ENCODE measurements at places on chromosomes 1 and 21.

GRCh38 chr1:182720463-182720862 is 36.1 kb upstream of the RGS8 start:
- DNase-seq: no peak

GRCh38 chr1:197235355-197235754 is 32.7 kb upstream of the CRB1 start:
- no peak for DNase-seq

DNA sequence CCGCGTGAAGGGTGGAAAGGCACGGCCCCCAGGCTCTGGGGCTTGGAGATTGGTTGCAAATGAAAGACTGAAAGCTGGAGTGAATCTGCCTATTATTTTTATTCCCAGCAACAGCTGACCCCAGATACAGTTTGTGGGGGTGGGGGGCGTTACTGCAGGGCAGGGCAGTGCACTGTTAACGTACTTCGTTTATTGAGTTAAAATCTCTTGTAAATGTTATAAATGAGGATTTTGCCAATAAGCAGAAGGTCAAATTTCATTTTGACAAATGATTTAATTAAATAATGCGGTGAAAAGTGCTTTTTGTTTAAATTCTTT is 1.0 kb upstream of the VPS26C start:
- no peak for DNase-seq

DNA sequence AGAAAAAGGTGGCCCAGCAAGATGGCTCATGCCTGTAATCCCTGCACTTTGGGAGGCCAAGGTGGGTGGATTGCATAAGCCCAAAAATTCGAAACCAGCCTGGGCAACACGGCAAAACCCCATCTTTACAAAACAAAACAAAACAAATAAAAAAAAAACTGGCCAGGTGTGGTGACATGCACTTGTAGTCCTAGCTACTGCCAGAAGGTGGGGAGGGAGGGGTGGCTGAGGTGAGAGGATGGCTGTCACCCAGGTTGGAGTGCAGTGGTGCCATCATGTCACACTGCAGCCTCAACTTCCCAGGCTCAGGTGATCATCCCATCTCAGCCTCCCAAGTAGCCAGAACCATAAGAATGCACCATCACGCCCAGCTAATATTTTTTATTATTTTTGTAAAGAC is 22.8 kb downstream of the RERE start:
- no peak for DNase-seq

Data from stimulated activated CD4-positive, alpha-beta T cell treated with anti-CD3 and anti-CD28 coated beads, Interleukin-12 subunit alpha, Interleukin-12 subunit beta, amount 100 ng/mL, for 4 hours (primary cell).